AG09319 (cell line): ENCODE measurements at places on chromosomes 3 and 15.

DNA sequence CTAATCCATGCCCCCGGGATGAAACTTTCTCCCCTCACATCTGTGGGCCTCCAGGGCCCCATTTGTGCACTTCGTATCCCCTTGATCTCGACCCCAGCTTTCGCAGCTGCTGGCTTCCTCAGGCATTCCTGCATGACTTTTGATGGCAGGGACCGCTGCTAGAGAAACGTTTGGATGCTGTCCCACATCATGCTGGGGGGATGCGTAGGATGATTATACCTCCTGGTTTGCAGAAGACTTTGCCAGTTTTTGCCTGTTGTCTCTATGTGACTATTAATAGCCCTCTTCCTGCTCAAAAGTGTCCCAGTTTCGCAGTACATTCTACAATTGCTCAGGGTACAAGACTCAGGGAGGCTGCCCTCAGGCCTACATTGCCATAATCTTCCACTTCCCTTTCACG is 10.4 kb upstream of the KCNAB1 start:
- DNase-seq = no peak

GRCh38 chr3:59809710-59810444 is 760.1 kb upstream of the CFAP20DC start:
- DNase-seq = peak; percentile 12

GRCh38 chr3:169913323-169913722 is 2.0 kb downstream of the SAMD7 start:
- DNase-seq = no peak

DNA sequence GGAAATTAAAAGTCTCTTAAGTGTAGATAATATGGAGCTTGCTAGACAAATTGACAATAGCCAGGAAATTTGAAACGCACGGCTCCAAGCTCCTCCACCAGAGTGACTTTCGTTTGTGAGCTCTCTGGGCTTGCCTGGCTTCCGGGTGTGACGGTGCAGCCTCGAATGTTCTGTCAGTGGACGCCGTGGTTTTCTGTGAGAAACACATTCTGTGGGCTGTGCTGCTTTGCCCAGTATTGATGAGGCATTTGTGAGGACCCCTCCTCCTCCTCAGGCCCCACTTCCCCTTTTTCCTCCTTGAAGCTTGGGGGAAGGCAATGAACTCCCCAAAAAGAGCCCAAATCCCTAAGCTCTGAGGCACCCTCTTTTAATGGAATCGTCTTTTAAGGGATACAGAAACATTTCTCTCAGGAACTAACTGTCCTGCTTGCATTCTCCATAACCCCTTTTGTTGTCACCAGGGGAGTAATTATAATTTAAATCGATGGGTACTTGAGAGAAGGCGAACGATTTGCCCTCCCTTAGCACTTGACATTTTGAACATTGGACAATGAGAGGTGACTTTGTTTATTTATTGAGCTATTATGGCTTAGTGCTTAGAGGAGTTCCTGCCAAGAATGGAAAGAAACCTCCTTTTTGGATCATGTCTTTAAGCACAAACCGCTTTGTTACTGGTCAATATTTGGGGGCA is 40.8 kb downstream of the POLR2M start:
- DNase-seq = no peak

DNA sequence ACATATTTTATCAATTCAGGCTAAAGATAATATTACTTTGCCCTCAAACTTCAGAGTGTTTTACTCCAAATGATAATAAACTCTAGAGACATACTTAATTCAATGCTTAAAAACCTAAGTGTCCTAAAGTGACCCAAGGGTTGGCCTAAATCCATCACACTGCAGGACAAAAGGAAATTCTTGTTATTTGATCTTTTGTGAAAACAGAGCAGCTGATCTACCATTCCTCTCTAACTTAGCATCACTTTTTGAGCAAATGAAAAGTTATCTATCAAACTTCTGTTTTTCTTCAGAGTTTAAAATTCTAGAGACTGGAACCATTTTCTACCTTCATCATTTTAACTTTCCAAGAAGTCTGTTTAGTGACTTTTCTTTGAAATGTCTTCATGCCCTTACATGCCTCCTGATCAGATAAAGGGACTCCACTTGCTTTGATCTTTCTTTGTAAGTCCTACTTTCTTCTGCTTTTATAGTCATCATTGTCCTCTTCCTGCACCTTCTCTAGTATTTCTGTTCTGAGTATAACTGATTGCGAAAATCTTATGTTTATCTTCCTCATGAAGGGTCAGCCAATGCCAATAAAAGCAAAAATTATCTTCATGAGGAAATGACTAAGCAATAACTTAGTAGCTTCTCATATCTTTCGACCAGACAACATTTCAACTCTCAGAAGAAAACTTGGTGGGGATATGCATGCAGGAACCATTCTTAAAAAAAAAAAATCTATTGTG is 378.7 kb upstream of the TGFBR2 start:
- peak; percentile 72 for DNase-seq

DNA sequence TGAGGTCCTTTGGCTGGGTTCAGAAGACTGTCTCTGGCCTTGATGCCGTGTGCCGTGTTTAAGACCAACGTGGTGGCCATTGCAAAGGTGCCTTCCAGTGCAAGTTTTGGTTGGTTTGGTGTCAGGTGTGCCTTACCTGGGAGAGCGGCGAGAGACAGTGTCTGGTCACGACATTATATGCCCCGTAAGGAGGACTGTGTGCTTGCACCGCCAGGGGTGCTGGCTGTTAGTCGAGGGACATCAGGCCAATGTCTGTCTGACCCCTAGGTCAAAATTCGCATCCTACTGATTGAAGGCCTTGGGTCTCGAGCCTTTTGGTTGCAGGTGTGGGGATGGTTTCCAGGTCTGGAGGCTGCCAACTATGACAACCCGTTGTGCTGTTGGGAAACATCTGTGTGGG is 111.9 kb downstream of the SNRPN start:
- DNase-seq = no peak
